Activated CD4-positive, CD25-positive, alpha-beta regulatory T cell treated with anti-CD3 and anti-CD28 coated beads, Interleukin-2, amount 50 U/mL, for 16 hours (primary cell): ENCODE measurements at places on chromosomes 4 and X.

GRCh38 chr4:119286377-119287002, 35.4 kb downstream of the FABP2 start:
- no peak for DNase-seq

DNA sequence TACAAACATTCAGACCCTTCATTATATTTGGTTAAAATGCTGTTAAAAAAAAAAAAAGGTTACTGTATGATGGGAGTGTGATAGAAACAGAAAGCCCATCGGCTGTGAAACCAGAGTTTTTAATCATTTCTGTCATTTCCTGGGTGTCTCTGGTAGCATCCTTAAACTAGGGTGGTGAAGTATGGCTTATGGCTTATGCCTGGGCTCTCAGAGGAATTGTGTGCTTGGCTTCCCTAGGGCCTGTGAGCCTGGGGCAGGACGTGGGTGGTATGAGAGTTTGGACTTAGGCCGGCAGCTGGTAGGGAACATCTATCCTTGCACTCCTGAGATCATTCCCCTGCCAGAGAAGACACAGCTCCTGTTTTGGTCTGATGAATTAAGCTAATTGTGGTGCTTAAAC, 52.2 kb downstream of the DCUN1D4 start:
- DNase-seq: no peak

GRCh38 chrX:45445745-45446412, 245.2 kb upstream of the DIPK2B start:
- no peak for DNase-seq

DNA sequence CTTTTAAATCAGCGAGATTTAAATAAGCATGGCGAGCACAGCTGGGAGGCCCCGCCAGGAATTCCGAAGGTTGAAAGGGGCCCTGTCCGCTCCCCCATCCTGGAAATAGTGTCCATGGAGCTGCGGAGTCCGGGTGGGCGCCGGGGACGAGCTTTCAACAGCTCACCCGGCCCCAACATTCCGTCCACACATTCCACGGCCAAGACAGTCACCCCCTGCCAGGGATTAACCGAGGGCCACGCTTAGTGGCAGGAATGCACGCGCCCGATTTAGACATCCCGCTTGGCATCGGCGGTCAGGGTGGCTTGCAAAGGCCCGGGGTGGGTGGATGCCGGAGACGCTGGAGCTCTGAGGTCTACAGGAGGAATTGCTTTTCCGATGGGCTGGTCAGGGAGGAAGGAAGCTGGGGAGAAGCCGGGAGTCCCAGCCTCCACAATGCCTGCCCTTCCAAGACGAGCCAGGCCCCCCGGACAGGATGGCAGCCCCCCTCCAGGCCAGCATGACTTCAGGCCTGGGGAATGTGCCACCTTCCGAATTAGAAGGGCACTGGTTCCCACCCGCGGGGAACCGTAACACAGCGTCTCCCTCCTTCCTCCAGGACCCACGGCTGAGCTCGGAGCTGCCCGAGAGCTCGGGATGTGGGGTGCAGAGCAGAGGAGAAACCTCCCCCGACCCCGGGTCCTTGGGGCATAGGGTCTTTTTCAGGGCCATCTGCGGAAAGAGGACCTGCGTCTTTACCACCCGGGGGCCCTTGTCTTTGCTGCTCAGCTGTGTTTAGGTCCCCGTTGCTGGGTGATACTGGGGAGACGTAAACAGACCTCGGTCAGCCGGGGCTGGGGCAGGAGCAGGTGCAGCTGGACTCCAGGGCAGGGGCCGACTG, 26.9 kb upstream of the PPP2R3B start:
- DNase-seq: no peak

DNA sequence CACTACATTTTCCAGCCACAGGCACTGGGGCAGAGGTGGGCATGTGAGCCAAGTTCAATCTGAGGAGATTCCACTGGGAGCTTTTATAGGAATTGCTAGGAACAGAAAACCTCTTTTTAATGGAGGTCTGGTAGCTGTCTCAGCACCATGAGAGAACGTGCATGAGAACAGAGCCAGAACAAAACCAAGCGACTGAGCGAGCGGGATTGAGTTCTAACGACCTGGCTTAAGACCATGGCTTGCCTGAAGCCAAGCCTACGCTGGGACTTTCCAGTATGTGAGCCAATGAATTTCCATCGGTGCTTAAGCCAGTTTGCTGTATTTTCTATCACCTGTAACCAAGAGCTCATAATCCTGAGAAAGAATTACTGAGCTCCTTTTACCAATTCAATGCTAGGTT, 183.7 kb downstream of the NR3C2 start:
- no peak for DNase-seq

DNA sequence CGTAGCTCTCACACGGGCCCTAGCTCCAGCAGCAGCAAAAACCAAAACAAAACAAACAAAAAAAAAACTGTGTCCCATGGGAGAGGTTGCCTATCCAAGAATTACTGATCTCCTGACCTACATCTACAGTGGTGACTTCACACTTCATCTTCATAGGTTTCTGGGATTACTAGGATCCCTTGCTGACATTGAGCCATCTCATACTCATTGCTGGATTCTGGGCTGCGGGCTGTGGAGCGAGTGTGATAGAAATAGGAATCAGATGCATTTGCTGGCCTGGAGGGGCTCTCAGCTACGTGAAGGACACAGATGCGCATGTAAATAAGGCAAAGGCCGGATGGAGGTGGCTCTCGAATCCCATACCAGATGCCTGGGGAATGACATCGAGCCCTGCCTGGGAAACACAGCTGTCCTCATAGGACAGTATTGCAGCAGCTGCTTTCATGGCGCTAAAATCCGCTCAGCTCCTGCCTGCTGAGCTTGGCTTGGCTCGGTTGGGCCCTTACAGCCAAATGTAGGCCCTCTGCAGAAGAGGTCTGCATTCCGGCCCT, 41.7 kb downstream of the CNGA2 start:
- DNase-seq: no peak

DNA sequence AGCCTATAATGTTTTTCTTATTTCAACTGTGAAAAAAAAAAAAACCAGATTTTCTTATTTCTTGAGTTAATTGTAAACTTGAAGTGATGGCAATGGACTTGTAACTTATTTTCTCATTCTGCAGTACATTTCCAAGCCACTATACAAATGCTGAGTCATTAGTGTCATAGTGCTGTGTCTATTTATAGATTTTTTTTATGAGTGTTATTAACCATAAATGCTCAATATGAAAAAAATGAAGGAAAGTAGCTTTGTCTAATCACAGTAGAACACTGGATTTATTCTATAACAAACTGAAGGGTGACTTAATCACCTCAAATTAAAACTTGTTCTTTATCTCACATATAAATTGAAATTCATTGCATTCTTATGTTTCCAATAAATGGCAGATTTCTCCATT, 718.6 kb downstream of the CCSER1 start:
- no peak for DNase-seq

DNA sequence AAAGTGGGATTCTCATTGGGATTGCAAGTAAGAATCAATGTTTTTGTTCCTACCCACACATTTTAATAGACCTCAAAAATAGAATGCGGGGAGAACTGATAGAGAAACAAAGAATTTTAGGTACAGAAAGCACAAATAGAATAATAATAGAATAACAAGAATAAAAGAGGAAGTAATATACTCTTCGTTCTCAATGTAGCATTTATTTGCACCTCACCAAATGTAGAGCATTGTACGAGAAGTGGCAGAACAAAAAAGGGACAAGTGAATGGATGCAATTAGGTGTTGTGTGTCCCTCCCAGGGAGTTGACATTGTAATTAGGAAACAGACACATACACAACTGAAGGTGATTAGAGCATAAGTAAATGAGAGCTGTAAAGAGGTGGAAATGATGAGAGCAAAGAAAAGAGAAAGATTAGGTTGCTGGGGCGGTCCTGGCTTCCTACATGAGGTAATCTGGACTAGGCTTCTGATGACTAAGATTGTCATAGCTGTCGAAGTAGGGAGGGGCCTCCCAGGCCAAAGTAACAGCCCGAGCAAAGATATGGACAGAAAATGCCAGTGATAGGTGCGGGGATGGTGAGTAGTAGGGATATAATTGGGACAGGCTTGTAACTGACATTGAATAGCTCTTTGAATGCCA, 10.4 kb downstream of the RAB9A start:
- no peak for DNase-seq

GRCh38 chr4:55086578-55086977, 38.8 kb downstream of the KDR start:
- DNase-seq: no peak

GRCh38 chr4:173243917-173244658, 75.5 kb downstream of the GALNT7 start:
- DNase-seq: no peak

DNA sequence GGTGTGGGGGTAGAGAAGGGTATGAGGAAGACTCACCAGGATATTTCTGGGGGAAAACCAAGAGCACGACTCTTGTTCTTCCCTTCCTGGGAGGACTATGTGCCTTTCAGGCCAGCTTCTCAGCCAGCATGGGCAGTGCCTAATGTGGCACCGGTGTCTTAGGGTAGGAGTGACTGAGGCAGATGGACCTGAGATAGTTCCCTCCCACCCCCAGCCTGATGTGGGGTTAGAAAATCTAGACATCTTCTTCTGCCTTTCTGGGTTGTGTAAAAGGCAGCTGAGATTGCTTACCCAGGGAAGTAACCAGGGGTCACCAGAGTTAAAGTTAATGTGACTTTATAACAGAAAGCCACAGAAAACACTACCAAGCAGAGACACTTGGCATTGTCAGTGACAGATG, 127.3 kb downstream of the TMA16 start:
- DNase-seq: no peak

GRCh38 chrX:129743821-129744220, 5.0 kb downstream of the XPNPEP2 start:
- DNase-seq: no peak
